Fibroblast of the aortic adventitia (primary cell): ENCODE measurements at places on chromosomes 4 and X. TPM values are rescaled to one million over a fixed set of nuclear protein-coding genes. Genes with fewer than 3 reads are reported as not detected.

Gene DRD5
- not detected in 2 replicates for total RNA-seq

Gene SOX3
- total RNA-seq, result not detected in 2 replicates

Gene EREG
- total RNA-seq, result 15.0 TPM in 1 of 2 replicates, not detected in the other

Gene PRDM5
- total RNA-seq, result 18.4 and 25.8 TPM in 2 replicates

Gene NEUROG2
- total RNA-seq, result not detected in 2 replicates
